Fibroblast of mammary gland (primary cell): ENCODE measurements at places on chromosomes 6 and 20.

- peak; percentile 85 for DNase-seq
Measured at GRCh38 chr6:37705239-37706051, 7.8 kb upstream of the MDGA1 start.

GRCh38 chr6:79630883-79631692 is at the start of gene SH3BGRL2:
Gene SH3BGRL2 (plus strand): TSS chr6:79631329. CDS start chr6:79631462, 133 bp downstream.
- DNase-seq: peak; percentile 52

DNA sequence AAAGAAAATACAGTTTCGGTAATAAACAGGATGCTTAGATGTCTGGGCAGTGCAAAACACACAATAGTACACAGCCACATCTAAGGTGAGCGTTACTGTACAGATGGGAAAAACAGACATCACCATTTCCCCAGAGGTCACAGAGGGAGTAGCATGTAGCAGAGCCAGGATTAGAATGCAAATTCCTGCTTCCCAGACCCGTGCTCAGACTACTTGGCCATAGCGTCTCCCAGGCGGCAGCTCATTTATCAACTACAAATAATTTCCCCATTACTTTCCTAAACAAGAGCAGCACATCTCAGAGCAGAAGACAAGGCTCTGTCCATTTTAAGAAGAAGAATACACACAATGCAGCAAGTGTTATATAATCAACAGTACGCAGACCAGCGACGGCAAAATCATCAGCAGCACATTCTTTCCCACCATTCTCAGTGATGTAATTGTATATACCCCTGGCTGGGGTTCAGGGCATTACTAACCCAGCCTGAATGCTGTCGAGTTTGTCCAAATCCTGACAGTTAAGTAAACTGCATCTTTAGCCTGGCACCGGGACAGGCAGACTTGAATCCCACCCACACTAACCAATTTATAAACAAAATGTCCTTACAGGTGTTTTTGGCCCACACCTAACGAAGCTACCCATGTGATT is 61.9 kb downstream of the CNKSR3 start:
- peak; percentile 78 for DNase-seq

DNA sequence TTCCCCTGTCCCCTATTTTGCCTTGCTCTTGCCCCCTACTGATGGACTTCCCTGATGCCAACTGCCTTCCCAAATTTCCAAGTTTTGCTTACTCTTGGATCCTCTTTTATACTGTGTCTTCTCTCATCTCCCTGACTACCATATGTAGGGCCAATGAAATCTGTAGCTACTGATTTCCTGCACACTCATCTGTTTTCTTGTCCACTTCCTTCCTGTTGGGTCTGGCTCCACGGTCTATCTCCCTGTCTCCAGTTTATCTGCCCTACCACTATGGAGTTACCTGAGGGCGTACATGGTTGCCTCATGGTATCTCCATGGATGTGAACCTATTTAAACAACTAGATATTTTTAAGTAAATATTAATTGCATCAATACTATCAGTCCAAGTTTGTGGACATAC is 140.3 kb upstream of the MCHR2 start:
- no peak for DNase-seq

DNA sequence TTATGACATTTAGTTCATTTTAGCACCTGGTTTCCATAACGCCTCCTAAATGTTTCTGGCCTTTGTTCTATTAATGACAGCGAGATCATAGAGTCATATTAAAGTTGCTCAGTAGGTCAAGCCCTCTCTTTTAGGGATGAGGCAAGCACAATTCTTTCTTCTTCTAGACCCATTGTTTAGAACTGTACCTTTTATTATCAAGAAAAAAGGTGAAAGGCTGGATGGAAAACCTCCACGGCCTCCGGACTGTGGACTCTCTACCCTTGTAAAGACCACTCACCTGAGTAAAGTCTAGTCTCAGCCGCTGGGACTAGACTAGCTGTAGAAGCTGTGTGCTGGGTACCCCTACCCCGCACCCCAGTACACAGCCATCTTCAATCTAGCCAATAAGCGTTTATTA is 6.0 kb upstream of the AFDN start:
- no peak for DNase-seq

DNA sequence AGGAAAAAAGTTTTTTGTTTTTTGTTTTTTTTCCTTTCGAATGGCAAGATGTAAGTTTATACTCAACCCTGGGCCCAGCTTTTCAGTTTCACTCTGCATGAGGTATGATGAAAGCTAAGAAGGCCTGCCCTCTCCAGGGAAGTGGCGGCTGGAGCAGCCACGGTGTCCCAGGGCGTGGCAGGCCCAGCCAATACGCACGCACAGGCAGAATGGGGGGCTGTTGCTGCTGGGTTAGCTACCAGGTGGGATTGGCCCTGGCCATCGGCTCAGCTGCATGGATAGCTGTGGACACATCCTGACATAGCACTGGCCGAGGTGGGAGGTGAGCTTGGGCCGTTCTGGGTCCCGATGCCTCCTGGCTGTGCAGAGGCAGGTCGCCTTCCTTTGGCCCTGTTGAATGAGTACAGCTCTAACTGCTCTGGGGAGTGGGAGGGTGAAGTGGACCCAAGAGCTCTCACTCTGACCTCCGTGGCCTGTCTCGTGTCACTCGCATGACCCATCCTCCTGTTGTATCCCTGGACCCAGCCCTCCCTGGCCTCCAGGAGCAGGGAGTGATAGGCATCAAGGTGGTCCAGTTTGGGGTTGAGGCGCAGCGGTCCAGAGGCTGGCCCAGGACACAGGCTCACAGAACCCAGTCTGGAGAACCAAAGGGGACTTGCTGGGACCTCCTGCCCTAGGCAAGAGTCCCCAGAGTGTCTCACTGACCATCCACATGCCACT is 18.1 kb downstream of the MYT1 start:
- DNase-seq: no peak

DNA sequence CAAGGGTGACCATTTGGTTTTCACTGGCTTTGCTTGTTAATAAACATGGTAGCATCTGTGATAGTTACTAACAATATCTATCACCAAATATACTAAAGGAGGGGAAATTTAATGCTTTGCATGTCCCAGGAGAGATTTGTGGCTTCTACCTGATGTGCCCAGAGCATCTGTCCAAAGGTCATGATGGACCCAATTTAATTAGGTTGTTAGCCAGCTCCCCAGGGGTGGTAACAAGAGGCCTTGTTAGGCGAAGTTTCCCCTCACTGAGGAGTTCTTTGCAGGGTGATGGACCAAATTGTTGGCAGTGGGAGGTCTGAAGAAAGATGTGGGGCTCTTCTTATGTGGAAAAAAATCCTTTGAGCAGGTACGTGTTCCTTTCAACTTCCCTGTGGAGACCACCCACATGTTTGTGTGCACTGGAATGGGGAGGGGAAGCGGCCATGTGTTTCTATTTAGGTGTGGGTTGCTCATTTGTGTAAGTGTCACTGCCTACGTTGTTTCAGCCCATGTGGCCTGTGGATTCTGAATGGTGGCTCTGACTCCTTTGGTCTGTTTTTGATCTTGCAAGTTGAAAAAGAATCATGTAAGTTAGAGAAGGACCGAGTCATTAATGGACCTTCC is 137.6 kb downstream of the CLIC5 start:
- DNase-seq: no peak

- no peak for DNase-seq
Measured at GRCh38 chr6:117228202-117228601, 37.2 kb upstream of the VGLL2 start.

GRCh38 chr6:109051301-109052017 is 43.2 kb downstream of the SESN1 start:
- no peak for DNase-seq

DNA sequence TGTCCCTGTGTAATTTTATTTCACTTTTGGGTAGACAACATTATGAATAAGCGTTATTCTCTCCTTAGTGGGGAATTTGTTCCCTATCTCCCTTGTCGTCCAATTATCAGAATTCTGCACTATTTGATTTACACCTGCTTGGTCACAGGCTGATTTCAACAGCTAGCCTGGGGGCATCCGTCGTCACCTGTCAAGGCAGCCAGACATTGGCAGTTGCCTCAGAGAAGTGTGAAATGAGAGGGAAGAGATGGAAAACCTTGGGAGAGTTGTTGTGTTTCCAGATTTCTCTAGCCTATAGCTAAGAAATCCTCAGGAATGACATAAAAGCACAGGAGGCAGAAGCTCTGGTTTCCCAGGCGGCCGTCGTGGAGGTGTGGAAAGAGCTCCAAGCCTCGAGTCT is 891 bp upstream of the GHRH start:
- no peak for DNase-seq

- DNase-seq: peak; percentile 21
Measured at GRCh38 chr6:136103763-136104311, 146.3 kb downstream of the MTFR2 start.

GRCh38 chr6:56356426-56356825 is 109.0 kb upstream of the COL21A1 start:
- DNase-seq: peak; percentile 54

GRCh38 chr6:166925141-166925996 is 31.0 kb downstream of the RNASET2 start:
- no peak for DNase-seq

DNA sequence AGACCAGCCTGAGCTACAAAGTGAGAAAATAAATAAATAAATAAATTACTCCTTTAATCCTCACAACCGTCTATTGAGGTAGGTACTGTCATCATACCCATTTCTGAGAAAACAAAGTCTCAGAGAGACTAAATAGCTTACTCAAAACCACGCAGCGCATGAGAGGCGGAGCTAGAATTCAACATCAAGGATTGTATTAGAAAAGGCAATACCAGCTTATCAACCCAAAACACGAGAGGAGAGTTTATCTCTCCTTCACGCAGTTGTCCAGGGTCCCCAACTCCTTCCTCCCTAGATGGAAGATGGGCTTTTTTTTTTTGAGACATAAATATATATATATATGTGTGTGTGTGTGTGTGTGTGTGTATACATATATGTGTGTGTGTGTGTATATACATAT is 12.2 kb downstream of the HNF4A start:
- DNase-seq: no peak

DNA sequence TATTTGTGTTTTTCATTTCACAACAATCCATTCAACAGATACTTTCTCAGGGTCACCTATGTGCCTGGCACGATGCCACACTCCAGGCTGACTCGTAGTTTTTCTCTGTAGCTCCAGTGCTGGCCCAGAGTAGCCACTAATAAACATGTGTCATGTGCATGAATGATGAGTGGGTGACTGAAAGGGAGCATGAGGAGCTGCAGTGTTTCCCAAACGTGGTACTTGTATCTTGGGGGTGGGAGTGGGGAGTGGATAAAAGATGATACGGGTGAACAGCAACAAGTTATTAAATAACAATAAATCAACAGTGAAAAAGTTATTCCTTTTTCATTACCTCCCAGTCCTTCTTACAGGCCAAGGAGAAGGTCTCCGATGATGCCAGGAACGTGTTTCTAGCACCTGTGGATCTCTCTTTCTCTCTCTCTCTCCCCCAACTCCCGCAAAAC is 17.1 kb downstream of the SRXN1 start:
- no peak for DNase-seq

GRCh38 chr6:37525460-37526357 is 26.0 kb upstream of the CCDC167 start:
- DNase-seq: peak; percentile 25

DNA sequence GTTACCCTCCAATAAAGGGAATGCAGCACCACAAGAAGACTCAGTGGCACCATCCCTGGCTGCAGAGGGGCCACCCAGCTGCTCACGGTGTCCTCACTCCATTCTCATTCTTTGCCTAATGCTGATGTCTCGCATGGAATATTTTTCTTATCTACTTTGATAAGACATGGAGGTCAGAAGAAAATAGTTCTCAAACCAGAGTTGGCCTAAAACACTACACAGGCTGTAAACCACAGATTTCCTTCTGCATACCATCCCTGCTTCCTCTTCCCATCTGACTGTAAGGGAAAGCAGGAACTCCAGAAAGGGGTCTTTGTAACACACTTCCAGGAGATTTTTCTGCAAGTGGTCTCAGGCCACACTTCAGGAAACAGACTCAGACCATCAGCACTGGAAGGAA is 43.1 kb upstream of the CD93 start:
- DNase-seq: no peak

DNA sequence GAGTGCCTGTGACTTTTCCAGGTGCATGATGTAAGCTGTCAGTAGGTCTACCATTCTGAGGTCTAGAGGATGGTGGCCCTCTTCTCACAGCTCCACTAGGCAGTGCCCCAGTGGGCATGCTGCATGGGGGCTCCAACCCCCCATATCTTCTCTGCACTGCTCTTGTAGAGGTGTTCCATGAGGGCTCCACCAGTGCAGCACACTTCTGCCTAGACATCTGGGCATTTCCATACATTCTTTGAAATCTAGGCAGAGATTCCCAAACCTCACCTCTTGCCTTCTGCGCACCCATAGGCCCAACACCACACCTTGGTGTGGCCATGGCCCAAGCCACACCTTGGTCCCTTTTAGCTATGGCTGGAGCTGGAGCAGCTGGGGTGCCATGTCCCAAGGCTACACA is 66.3 kb downstream of the VTA1 start:
- no peak for DNase-seq

GRCh38 chr6:167200806-167201205 is 43.0 kb upstream of the GPR31 start:
- DNase-seq: no peak

DNA sequence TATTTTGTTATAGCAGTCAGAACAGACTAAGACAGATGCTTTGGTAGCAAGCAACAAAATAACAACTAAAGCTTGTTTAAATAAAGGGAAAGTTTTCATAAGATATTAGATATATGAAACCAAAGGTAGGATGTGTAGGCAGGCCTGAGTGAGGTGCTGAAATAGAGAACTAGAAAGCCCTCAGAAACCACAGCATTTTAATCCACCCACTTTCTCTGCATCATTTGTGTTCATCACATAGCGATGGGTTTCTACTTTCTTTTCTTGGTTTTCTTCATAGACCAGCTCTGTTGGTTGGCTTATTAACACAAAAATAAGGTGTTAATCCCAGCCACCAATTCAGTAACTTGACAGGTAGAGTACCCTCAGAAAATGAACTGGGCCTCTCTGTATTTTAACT is 58.6 kb downstream of the RPS12 start:
- DNase-seq: no peak

DNA sequence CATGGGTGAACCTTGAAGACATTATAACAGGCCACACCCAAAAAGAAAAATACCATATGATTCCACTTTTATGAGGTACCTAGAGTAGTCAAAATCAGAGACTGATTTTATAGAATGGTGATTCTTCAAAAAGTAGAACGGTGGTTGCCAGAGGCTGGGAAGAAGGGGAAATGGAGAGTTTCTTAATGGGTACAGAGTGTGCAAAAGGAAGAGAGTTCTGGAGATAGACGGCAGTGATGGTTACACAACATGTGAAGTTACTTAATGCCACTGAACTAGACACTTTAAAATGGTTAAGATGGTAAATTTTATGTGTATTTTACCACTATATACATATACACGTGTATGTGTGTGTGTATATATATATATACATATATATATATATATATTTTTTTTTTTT is 80.8 kb downstream of the PRND start:
- DNase-seq: no peak
